ENCODE measurements at places on chromosomes 13 and 19. TPM values are rescaled to one million over a fixed set of nuclear protein-coding genes. Genes with fewer than 3 reads are reported as not detected.

Gene REXO1
- total RNA-seq, result 68.4 TPM

DNA sequence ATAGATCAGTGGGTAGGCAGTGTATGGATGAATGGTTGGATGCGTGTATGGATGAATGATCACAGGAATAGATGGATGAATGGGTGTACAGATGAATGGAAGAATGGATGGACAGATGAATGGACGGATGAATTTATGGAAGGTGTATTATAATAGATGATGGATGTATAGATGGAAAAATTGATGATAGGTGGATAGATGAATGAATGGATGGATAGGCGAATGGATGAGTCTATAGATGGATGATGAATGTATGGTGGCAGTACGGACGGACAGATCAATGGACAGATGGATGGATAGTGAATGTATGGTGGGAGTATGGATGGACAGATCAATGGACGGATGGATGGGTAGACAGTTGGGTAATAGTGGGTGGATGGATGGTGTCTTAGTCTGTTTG, 49.0 kb upstream of the ONECUT3 start:
- no peaks in the 10 kb centered on the region for H3K36me3 ChIP-seq
- no peak for DNase-seq
- no peak overlapping the region for H3K27ac ChIP-seq
- no peak overlapping the region for H3K4me3 ChIP-seq
- H3K4me1 ChIP-seq, result no peaks in the 10 kb centered on the region
- peaks cover 49% of the 10 kb centered on the region for H3K27me3 ChIP-seq

- H3K4me1 ChIP-seq, result no peaks in the 10 kb centered on the region
- H3K4me3 ChIP-seq, result no peak overlapping the region
- H3K27ac ChIP-seq, result no peak overlapping the region
- H3K36me3 ChIP-seq, result no peaks in the 10 kb centered on the region
- H3K27me3 ChIP-seq, result no peaks in the 10 kb centered on the region
- no peak for DNase-seq
These were observed 286.5 kb downstream of the MYO16 start for GRCh38 chr13:108915634-108916512.

Gene F7
- not detected for total RNA-seq

DNA sequence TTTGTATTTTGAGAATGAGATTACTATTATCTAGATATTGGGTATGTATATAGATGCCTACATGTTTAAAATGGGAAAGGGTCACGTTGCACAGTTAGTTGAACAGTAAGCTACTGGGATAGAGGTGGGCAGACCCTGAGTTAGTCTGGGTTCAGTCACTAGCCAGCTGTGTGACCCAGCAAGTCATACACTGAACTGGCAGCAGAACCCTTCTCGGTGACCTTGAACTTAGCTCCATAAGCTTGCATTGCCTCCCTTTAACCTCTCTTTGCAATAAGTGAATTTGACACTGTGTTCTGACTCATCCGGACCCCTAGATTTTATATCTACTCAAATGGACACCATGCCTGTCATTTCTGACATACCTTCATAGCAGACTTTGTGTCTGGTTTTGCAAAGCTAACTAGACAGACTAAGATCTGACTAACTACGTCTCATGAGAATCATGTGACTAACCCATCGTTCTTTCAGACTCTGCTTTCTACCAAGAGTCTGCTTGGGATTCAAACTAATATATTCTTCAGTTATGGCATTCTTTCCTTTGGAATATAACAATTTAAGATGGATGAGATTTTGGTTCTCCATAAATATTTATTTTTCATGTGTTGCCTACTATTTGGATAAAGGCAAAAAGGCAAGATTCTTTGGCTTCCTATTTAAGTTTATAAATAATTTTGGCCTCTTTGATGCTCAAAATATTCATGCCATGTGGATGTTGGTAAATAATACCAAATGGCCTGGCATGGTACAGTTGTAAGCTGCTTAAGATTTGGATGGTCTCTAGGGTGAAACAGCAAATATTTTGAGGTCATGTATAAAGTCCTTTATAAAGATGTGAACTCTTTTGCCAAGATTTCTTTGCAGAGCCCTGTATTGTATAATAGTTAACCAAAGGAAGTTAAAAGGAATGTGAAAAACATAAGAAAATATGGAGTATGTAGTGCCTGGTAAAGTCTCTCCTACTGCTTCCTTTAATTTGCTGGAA, 159.3 kb downstream of the ITGBL1 start:
- H3K27ac ChIP-seq, result no peak overlapping the region
- no peaks in the 10 kb centered on the region for H3K4me1 ChIP-seq
- peaks cover 2% of the 10 kb centered on the region for H3K27me3 ChIP-seq

DNA sequence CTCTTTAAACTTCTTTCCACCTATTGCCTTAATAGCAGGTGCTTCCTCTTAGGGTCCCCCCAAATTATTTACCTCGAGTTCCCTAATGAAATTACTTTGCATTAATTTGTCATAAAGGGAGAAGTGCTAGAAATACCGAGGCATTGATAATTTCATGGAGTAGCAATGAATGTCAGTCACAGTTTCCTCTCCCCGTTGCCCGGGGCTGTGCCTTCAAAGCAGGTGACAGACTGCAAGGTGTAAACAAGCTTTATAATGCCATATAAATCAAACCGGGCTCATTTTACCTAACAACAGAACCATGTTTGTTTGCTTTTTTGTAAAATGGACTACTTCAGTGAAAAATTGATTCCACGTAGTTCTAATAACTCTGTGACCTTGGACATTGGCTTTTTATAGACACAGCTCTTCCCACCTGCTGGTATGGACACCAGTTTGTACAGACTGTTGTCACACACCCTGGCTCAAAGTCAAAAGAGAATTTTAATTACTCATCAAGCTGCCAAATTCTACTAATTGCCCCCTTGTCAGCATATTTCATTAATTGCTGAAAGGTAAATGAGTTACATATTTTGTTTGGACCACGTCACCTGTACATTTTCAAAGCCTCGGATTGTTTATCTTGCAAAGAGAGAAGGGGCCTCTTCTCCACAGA, 171.1 kb downstream of the STK24 start:
- H3K27ac ChIP-seq, result no peak overlapping the region
- H3K4me3 ChIP-seq, result no peak overlapping the region
- no peaks in the 10 kb centered on the region for H3K4me1 ChIP-seq
- no peak for DNase-seq
- H3K27me3 ChIP-seq, result no peaks in the 10 kb centered on the region

GRCh38 chr19:58328999-58329398, 2.2 kb downstream of the ZSCAN22 start:
- no peak overlapping the region for H3K27ac ChIP-seq
- peaks cover 32% of the 10 kb centered on the region for H3K4me1 ChIP-seq
- no peaks in the 10 kb centered on the region for H3K27me3 ChIP-seq
- no peak overlapping the region for H3K4me3 ChIP-seq

Gene SSC5D
- 0.60 TPM for total RNA-seq

DNA sequence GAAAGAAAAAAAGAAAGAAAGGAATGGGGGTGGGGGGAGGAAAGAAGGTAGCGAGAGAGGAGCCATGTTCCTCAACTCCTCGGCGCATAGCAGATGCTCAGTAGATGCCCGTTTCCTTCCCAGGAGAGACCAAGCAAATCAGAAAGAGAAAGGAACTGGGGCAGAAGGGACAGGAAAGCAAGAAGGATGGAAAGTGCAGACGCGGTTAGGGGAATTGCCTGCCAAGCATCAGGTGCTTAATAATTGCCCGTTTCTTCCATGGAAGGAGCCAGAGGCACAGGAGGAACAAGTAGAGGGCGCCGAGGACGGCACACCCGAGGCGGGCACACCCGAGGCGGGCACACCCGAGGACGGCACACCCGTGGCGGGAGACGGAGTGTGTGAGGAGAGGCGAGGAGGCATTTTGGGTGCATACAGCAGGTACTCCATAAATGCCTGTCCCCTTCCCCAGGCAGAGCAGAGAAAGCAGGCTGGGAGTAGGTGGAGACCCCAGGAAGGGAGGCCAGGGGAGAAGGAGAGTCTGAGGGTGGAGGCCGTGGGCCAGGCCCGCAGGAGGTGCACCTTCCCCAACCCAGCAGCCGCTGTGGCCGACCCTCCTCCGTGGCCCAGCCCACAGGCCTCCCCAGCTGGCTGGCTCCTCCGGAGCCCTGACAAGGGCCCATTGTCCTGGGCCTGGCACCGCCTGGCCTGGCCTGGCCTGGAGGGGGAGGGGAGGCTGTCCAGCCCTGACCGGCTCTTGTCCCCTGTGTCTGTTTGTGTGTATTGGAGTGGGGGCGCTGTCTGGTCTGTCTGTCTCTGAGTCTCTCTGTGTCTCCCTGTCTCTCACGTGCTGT, 14.6 kb downstream of the JOSD2 start:
- no peak for DNase-seq
- H3K4me3 ChIP-seq, result no peak overlapping the region
- H3K27ac ChIP-seq, result no peak overlapping the region
- no peaks in the 10 kb centered on the region for H3K27me3 ChIP-seq

- no peak overlapping the region for H3K4me3 ChIP-seq
- H3K27me3 ChIP-seq, result no peaks in the 10 kb centered on the region
- no peaks in the 10 kb centered on the region for H3K36me3 ChIP-seq
- H3K4me1 ChIP-seq, result peaks cover 21% of the 10 kb centered on the region
These were observed 6.0 kb downstream of the UBL3 start for GRCh38 chr13:29844441-29844840.

Gene SLC25A30
- 25.7 TPM for total RNA-seq

Gene SIGLEC8
- not detected for total RNA-seq

Gene ADM5
- 6.1 TPM for total RNA-seq

- peaks cover 47% of the 10 kb centered on the region for H3K4me1 ChIP-seq
- no peaks in the 10 kb centered on the region for H3K27me3 ChIP-seq
- no peak for DNase-seq
- H3K4me3 ChIP-seq, result no peak overlapping the region
- H3K36me3 ChIP-seq, result peaks cover 31% of the 10 kb centered on the region
These were observed 1.7 kb upstream of the FAM83E start for GRCh38 chr19:48616491-48617056.

DNA sequence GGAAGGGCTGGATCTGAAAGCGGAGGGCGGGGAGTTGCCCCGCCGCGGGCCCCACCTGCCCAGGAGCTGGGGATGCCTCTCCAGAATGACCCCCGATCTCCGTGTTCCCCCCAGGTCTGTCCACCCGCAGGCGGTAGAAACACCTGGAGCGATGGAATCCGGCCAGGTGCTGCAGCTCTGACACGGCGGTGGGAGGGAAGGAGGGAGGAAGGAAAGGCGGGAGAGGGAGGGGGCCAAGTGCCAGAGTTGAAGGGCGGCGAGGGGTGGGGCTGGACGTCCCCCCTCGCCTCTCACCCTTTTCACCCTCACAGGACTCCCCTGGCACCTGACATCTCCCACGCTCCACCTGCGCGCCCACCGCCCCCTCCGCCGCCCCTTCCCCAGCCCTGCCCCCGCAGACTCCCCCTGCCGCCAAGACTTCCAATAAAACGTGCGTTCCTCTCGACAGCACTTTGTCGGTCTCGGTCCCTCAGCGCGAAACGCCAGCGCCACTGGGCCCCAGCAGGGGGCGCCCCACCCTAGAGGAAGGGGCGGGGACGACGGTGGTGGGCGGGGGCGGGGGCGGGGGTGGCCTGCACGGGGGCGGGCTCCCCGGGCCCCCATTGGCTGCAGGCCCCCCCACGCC, 337 bp upstream of the FXYD7 start:
- H3K36me3 ChIP-seq, result no peaks in the 10 kb centered on the region
- H3K4me1 ChIP-seq, result peaks cover 13% of the 10 kb centered on the region
- peak; percentile 71 for DNase-seq
- peak overlapping the region; percentile 35 for H3K4me3 ChIP-seq
- H3K27ac ChIP-seq, result no peak overlapping the region
- peaks cover 29% of the 10 kb centered on the region for H3K27me3 ChIP-seq

DNA sequence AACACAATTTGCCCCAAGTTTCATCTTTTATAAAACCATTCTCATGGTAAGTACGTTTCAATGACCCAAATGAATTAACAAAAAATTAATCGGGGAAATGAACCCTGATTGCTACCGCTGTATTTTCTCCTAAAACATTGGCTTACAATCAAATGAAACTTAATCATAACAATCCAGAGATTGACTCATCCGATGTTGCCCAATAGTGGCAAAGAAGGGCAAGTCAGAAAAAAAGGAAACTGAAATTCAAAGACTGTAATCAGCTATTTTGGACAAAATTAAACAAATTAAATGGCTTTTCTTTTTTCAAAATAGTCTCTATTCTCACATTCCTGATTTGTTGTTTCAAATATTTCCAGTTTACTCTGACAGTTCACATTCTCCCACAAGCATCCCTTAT, 3.9 kb upstream of the ACOD1 start:
- no peaks in the 10 kb centered on the region for H3K27me3 ChIP-seq
- no peaks in the 10 kb centered on the region for H3K36me3 ChIP-seq
- H3K4me3 ChIP-seq, result no peak overlapping the region
- no peak overlapping the region for H3K27ac ChIP-seq
- no peaks in the 10 kb centered on the region for H3K4me1 ChIP-seq

- H3K4me1 ChIP-seq, result peaks cover 11% of the 10 kb centered on the region
- no peak overlapping the region for H3K27ac ChIP-seq
- no peaks in the 10 kb centered on the region for H3K36me3 ChIP-seq
- H3K4me3 ChIP-seq, result no peak overlapping the region
- no peak for DNase-seq
- no peaks in the 10 kb centered on the region for H3K27me3 ChIP-seq
These were observed 43.6 kb downstream of the RUBCNL start for GRCh38 chr13:46343279-46343994.

DNA sequence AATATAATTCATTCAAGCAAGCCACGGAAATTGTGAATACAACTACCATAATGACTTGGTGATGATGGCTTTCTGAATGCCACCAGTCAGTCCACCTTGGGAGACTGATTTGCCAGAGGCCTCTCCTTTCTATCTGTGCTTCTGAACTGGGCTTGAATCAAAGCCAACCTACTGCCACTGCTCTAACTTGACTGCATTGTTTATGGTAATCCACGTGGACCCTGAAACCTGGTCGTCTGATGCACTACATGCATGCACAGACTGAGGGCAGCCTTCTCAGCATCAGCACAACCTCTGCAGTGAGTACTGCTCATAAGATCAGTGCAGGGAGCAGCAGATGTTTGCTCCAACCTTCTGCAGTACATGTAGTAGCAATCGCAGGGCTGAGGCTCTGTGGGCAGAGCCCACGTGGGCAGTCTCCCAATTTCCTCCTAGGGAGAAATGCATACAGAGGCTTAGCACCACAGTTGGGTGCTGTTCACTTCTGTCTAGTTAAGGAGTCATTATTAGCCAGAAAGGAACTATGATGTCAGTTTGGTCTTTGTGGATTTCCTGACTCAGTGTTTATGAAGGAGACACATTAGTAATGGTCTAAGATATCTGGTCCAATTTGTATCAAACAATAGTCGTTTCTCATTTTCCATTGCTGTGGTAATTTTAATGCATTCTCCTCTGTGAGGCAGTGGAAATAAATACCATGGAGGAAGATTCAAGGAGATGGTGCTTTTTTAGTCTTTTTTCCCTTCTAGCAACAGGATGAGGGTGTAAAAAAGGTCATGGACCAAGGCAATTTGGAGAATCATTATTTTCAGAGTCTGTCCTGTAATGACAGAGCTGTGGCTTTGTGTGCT, 82.5 kb downstream of the AKAP11 start:
- no peak overlapping the region for H3K4me3 ChIP-seq
- peak overlapping the region; percentile 72 for H3K27ac ChIP-seq
- no peaks in the 10 kb centered on the region for H3K27me3 ChIP-seq
- H3K36me3 ChIP-seq, result no peaks in the 10 kb centered on the region
- no peak for DNase-seq

GRCh38 chr19:5290336-5291262, 50.0 kb downstream of the PTPRS start:
- DNase-seq, result no peak
- no peaks in the 10 kb centered on the region for H3K4me1 ChIP-seq
- H3K4me3 ChIP-seq, result no peak overlapping the region
- H3K36me3 ChIP-seq, result peaks cover 3% of the 10 kb centered on the region

- no peak for DNase-seq
- H3K27me3 ChIP-seq, result peaks cover 15% of the 10 kb centered on the region
- no peaks in the 10 kb centered on the region for H3K36me3 ChIP-seq
- no peak overlapping the region for H3K27ac ChIP-seq
- no peaks in the 10 kb centered on the region for H3K4me1 ChIP-seq
These were observed 184.1 kb downstream of the ZNF536 start for GRCh38 chr19:30556230-30556711.
